ENCODE measurements at places on chromosomes 2 and 18.

DNA sequence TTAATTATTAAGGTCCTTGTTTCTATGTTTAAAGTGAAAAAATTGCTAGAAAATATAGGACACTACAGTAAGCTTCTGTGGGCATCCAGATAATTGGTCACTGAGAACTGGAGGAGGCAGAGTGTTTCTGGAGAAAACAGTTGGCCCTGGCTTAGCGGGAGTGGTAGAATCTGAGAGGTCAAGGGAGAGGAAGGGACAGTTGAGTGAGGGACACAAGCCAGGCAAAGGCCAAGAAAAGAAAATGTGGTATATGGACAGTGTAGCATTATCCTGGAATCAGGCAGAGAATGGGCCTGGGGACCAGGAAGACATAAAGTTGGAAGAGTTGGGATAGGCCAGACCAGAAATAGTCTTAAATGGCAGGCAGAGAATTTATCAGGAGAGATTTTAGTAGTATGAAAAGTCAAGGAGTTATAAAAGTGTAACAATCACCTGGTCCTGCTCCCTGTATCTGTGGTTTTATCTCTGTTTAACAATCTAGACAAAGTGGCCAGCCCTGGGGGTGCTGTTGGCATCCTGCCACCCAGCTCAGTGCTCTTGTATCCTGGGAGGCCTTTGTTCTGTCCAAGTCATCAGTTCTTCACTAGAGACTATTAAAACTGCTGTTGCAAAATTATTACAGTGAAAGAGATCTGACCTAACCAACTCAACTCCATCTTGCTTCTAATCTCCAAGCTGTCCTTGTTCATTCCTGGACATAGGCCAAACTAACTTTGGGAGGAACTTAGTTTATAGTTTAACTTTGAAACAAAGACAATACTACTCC lies 15.4 kb upstream of the MSGN1 start:
- no peak for DNase-seq

DNA sequence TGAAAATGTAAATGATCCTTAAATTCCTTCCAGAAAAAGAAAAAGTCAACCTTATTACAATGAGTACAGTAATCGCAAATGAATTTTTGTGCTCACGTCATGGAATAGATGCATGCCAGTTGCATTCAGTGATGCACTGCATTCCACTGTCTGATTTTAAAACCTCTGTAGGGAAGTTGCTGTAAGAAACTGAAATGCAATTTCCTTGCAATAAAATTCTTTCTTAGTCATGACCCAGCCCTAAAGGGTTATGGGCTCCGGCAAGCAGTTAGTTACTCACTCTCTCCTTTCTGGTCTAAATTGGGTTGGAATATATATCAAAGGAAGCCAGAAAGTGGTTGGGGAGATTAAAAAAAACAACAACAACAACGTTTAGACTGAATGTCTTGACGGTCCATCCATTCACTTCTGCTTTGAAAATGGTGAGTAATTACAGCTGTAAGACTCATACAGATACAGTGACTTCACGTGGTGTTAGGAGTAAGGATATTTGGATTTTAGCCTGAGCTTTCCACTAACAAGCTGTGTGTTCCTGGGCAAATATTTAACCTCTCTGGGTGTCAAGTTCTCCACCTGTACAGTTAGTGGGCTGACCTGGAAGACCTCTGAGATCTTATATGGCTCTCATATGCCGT lies 8.6 kb upstream of the RND3 start:
- no peak for DNase-seq

DNA sequence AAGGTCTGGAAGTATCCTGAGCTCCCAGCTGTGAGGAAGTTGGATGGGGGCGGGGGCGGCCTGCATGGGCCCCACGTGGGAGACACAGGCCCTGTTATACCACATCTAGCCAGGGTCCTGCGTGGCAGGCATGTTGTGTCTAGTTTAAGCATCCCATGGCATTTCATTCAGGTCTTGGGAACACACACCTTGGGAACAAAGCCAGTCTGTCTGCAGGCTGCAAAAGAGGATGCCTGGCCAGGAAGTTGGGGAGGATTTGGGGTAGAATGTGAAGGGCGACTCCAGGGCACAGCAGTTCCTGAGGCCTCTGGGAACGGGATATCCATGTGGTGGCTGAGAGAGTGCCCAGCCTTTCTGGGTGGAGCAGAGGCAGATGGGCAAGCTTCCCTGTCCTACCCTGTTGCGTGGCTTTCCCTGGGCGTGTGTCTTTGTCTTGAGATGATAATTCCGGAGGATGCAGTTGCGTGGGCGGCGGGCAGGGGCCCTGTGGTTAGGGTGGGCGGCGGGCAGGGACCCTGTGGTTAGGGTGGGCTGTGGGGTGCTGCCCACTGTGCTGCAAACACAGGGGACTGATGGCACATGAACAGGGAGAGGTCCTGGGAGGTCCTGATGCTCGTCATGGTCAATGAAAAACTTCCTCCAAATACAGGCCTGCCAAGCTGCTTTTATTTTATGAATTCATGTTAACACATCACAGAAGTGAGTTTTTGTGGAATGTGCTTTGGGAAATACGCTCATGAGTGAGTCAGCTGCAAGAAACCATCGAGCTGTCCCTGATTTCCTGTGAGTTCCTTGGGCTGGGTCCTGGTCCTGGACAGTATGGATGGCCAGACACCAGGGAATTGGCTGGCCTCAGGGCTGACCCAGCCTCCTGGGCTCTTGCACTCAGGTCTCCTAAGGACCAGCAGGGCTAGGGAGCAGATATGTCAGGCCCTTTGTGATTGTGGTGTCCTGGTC lies 90.0 kb upstream of the HS6ST1 start:
- no peak for DNase-seq

GRCh38 chr2:240819858-240820606 lies at the start of gene KIF1A:
KIF1A (minus strand) TSS chr2:240820219; CDS start chr2:240797752, 22,467 bp downstream.
- DNase-seq, result no peak

Data from muscle of arm (tissue), 14 donors.